ENCODE measurements at places on chromosomes 7 and 10.
A peak's percentile ranks its signal among the peaks of the same experiment; 100 is the strongest.

DNA sequence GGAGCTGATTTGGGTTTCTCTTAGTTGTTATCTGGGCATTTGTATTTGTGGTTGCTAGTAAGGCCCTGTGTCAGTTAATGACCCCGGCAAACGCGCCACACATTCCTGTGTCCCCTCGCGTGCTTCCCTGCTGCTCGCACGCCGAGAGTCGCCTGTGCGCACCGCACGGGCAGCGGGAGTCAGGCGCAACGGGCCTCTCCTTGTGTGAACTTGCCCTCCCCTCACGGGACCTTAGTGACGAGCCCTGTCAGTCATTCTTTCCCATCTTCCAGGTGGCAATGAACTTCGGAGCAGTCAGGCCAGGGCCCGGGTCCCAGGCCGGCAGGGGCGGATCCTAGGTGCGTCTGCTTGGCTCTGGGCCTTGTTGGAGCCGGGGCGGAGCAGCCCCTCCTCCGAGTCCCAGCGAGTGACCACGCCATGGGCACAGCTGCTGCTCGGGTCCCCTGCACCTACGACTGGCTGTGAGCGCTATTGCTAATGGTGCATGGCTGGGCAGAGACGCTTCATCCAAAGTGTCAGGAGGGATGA, 12.4 kb upstream of the PRKAR1B start:
- DNase-seq = no peak

GRCh38 chr10:71963351-71964097, 671 bp upstream of the CHST3 start:
- DNase-seq = no peak

DNA sequence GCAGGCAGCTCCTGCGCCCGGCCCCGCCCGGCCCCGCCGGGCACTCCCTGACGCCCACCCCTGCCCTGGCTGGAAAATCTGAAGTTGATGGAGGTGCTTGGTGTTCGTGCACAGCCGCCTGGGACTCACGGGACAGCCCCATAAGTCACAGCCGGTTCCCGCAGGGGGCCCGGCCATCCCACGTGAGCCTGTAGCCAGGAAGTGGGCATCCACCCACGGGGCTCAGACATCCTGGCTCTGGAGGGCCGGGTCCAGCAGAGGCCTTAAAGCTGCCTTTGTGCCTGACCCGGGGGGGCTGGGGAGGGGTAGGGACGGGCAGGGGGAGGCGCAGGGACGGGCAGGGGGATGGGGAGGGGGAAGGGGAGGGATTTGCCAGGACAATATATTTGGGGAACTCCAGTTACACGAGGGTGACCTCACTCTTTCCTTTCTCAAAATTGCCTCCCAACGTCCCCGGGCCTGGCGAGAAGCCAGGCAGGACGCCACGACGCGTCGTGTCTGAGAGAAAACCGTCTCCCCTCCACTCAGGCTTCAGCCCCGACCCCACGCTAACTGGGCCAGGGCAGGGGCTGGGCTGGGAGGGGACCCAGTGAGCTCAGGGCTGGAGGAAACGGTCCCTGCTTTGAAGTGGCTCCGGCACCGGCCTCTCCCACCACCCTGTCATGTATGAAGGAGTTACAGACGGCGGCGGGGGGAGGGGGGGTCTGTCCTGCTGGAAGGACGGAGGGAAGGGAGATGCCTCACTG, 82.1 kb upstream of the PDGFA start:
- DNase-seq = peak; percentile 63

- DNase-seq = no peak
Observed at GRCh38 chr7:114785496-114785895, 136.4 kb upstream of the MDFIC start.

DNA sequence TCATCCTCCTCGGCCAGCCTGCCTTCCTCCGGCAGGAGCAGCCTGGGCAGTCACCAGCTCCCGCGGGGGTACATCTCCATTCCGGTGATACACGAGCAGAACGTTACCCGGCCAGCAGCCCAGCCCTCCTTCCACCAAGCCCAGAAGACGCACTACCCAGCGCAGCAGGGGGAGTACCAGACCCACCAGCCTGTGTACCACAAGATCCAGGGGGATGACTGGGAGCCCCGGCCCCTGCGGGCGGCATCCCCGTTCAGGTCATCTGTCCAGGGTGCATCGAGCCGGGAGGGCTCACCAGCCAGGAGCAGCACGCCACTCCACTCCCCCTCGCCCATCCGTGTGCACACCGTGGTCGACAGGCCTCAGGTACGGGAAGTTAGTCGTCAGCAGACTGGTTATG, 21.1 kb downstream of the BAG3 start:
- DNase-seq = no peak

- no peak for DNase-seq
Observed at GRCh38 chr10:125812128-125812750, 10.8 kb downstream of the UROS start.

DNA sequence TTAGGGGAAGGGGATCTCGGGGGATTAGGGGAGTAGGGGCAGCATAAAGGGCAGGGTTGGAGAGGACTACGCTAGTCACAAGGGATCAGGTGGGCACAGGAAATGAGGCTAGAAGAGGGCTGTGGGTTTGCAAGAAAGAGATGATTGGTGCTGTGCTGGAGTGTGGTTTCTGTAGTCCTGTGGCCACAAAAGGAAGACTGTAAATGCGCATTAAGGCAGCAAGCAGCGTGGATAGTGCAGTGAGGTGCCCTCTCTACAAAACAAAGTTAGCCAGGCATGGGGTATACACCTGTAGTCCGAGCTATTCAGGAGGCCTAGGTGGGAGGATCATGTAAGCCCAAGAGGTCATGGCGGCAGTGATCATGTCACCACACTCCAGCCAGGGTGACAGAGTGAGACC, 212.1 kb downstream of the MLLT10 start:
- no peak for DNase-seq

- no peak for DNase-seq
Observed at GRCh38 chr10:8040651-8041050, 13.8 kb upstream of the GATA3 start.

- DNase-seq = no peak
Observed at GRCh38 chr7:3027005-3027845, 16.4 kb downstream of the CARD11 start.

GRCh38 chr10:102783568-102783967, 39.8 kb downstream of the WBP1L start:
- DNase-seq = no peak

- peak; percentile 35 for DNase-seq
Observed at GRCh38 chr10:13371897-13372470, 23.9 kb upstream of the SEPHS1 start.

DNA sequence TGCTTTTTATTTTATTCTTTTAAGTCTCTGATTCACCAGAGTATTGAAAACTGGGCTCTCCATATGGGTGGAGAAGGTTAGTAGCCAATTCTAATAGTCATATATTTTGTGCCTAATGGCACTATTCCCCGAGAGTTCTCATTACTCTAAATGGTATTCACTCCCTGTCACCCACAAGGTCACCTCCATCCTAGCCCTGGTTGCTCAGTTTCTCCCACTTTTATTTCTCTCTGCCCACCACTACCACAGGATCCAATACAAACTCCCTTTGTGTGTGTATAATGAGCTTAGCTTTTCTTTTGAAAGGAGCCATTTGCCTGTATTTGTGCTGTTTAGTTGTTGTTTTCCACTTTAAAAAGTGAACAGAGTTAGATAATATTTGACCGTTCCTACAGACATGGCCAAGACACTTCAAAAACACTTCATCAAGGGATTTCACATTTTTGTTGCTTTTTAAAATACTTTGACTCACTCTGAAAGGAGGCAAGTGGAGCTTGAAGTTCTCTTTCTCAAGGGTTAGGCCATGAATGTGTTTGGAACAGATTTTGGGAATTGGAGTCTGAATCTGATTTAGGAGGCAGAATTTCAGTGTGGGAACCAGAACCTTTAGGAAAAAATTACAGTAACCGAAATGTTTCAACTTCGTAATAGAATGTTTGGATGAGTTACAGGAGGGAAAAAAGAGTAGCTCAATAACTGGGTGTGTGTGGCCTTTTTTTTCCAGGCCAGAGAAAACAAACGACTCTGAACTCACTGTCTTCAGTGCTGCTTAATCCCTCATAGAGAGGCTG, 321.3 kb downstream of the BICC1 start:
- no peak for DNase-seq

Data from activated T-helper 1 cell treated with Interleukin-2 at 50 U/mL for 16 hours (primary cell).